Esophagus squamous epithelium (tissue), 5 donors: ENCODE measurements at places on chromosomes 2 and 18.

DNA sequence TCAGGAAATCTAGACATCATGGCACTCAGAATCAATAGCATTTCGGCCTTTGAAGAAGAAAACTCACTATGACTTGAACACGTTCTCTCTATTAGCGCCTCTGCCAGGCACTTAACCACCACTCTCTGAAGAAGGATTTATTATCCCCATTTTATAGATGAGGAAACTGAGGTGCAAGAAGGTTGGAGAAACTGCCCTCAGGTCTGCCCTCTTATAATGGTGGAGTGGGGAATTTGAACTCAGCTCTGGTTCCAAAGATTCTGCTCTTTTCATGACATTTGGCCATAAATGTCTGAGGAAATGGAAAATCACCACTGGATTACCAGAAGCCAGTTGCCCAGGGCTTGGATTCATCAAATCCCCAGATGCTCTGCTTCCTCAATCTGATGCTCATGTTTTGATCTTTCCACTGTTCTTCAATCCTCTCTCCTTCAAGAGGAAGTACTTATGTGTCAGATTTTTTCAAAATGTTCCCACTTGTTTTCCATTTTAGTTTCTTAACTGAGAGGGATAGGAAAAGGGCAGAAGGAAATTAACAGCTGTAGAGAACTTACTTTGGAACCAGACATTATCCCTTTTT lies 68.1 kb downstream of the ANTXR1 start:
- no peak for DNase-seq

- no peak for DNase-seq
Observed at GRCh38 chr2:144830543-144830942, 310.6 kb upstream of the ZEB2 start.

DNA sequence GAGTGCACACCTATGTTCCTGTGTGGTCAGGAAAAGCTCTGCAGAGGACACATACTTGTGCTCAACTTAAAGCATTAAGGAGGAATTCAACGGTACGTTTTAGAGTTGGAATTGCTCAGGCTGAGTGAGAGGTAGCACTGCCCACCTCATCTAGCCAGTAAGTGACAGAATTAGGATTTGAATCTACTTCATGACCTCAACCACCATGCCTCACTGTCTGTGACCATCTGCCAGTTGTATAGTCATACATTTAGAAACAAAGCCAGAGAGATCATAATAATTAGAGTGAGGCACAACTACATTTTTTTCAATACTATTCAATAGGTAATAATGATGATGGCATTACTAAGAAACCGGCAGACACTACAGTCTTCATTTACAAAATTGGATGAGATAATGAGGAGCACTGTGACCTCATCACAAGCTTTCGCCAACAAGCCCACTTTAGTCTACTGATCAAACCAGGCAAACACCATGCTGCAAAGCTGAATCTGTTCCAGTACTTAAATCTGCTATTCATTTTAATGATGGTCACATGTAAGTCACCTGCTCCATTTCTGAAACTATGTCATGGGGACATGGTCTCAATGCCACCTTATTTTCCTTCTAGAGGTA lies 1018.4 kb downstream of the TMEM182 start:
- no peak for DNase-seq

DNA sequence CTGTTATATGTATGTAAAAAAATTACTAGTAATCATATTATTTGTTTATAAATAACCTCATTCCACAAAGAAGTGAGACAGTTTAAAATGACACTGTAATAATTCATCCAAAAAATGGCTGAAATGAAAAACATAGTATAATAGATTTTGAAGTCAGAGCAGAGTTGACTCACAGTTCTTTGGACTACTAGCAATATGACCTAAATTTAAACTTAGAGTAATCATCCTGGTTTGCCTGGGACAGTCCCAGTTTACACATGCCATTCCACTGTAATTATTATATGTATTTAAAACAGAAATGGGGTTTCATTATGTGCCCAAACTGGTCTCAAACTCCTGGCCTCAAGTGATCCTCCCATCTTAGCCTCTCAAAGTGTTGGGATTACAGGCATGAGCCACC lies 48.3 kb downstream of the CCDC88A start:
- no peak for DNase-seq

DNA sequence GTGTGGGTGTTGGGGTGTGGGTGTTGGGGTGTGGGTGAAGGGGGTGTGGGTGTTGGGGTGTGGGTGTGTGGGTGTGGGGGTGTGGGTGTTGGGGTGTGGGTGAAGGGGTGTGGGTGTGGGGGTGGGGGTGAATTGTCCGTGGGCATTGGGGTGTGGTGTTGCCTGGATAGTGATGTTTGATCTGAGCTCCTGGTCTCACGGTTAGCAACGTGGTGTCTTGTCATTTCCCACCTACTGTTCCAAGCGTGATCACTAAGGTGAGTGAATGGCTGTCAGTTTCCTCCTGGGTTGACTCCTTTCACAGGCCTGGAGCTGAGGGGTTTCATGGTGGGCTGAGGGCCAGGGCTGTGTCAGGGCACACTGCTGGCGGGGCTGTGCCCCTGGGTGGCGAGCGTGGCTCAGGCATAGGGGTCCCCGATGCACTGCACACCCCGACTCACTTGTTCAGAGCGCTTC lies 27.2 kb downstream of the RTP5 start:
- DNase-seq = no peak

GRCh38 chr2:10426726-10427617 lies 21.2 kb downstream of the ODC1 start:
- DNase-seq = no peak

DNA sequence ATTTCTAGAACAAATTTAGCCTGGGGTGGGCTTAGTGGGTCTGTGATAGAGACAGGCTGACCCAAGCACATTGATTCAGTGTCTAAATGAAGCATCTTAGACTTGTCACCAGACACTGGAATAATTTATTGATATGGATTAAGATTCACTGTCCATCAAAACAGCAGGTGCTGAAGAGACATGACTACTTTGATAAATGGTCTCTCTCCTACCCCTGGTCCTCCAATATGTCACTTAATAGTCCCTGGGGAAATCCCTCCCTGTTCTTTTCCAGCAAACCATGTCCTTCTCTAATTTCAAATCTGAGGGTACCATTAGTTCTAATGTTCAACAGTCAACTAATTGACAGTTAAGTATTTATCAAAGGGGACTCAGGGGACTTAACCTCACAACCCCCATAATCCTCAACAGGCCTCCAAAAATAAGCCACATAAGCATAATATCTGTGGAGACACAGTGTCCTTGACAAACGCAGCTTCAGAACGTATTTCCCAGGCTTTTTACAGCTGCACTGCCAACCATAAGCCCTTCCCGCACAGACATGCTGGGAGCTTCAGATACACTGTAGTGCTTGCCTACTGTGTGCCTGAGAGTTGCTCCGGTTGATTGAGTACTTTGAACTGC lies 391.0 kb downstream of the THSD7B start:
- no peak for DNase-seq

DNA sequence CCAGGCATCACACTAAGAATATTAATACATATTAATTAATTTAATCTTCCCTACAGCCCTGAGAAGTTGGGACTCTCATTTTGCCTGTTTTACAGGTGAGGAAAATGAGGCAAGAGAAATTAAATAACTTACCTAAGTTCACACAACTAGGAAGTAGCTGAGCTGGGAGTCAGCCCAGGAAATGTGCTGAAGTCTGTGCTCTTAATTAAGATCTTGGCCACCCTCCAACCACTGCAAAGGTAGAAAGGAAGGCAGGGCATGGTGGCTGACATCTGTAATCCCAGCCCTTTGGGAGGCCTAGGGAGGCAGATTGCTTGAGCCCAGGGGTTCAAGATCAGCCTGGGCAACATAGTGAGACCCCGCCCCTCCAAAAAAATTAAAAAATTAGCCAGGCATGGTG lies 12.9 kb upstream of the MGAT4A start:
- DNase-seq = no peak

DNA sequence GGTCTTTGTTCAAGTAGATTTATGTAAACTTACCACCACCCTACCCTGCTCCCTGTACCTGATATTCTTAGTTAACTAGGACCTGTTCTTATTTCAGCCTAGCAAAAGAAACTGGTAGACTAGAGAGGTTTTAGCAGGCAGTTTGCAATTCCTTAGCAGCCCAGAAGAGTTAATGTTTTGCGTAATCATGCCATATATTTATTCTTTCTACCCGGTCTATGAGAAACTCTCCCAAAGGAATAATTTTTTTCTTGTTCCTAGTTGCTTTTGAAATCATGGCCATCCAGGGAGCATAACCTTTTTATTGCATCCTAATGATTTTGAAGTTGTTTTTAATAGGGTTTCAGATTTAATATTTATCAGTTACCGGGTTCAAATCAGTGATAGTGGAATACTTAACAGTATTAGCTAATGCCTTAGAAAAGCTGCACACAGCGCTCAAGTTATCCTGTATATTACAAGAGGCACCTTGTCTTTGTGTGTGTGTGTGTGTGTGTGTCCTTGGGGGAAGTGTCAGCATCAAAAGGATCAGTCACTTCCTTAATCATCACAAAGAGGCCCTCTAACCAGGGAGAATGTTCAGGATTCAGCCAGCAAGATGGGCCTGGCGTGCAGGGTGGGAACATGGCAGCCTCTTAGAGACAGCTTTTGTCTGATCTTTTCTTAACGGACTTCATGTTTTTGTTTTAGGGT lies 52.9 kb downstream of the CABLES1 start:
- DNase-seq = no peak

- DNase-seq = no peak
Observed at GRCh38 chr2:209956271-209956670, 46.2 kb upstream of the RPE start.

DNA sequence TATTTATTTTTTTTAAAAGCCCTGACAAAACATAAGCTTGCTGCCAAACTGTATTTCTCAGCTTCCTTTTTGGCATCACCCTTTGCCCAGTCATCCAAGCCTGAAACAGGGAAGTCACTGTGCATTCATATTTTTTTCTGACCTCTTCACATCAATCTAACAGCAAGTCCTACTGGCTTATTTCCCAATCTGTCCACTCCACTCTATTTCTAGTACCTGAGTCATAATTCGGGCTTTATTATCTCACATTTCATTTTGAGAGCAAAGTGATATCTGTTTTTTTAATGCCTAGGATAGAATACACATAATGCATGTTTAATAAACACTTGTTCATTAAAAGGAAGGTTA lies 5.1 kb downstream of the HNMT start:
- no peak for DNase-seq

DNA sequence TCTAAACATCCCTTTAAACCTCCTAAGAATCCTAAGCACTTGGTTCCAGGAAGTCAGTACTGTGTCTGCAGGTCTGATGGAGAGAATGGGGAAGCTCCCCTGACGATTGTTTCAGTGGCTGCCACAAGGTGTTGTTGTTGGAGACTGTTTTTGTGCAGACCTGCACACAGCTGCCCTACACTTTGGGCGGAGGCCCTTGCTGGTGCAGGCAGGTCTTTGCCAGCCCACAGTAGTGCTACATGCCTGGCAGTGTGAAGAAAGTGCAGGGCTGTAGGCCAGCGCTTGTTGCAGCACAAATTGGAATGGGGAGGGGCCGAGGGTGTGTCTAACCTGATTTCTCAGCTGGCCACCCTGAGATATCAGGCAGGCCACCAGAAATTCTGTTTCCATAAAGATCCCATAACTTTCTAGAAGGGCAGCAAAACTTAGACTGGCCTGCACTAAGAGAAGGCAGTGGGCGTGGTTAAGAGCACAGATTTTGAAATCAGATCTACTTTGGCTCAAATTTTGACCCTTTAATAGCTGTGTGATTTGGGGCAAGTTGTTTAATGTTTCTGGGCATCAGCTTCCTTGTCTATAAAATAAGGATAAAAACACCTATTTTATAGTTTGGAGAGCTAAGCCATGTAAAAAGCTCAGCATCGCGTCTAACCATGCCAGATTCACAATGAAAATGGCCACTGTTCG lies 83.7 kb upstream of the SLC1A4 start:
- DNase-seq = no peak

DNA sequence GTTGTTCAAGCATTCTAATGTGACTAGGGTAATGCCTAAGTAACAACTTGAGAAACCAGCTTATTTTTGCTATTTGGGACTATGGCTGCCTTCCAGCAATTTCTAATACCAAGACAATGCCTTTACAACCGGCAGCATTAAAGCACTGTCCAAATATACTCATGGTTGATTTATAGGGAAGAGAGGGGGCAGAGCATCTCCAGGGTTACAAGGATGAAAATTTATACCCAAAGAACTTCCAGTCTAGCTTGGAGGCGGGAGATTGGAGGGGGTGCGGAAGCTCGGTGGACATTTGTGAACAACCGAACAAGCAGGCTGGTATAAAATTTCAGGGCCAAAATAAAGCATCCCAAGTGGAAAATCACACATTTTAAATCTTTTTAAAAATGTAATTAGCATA lies 294.9 kb upstream of the STON1 start:
- DNase-seq = no peak

GRCh38 chr2:705971-706511 lies 28.8 kb upstream of the TMEM18 start:
- no peak for DNase-seq

- DNase-seq = no peak
Observed at GRCh38 chr18:76496194-76496890, 1.3 kb upstream of the ZNF516 start.

GRCh38 chr2:160286551-160286950 lies 86.5 kb upstream of the ITGB6 start:
- no peak for DNase-seq

DNA sequence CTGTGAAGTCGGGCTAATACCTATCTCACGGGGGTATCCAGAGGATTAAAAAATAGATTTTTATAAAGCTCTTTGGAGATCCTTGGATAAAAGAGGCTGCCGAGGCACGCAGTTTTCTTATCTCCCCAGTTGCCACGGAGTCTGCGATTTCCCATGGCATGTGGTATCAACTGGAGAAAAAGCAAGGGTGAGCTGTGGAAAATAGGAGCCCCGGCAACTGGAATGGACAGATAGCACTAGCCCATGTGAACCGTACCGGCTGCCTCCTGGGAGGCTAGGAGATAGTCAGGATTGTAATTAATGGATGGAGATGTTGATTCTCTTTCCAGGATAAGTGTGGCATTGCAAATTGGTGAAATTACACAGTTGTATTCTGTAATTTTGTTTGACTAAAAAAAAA lies 407.6 kb upstream of the KCNH7 start:
- DNase-seq = no peak

- DNase-seq = no peak
Observed at GRCh38 chr2:8799004-8799403, 38.4 kb downstream of the KIDINS220 start.

GRCh38 chr2:3041246-3041645 lies 336.4 kb downstream of the EIPR1 start:
- no peak for DNase-seq

DNA sequence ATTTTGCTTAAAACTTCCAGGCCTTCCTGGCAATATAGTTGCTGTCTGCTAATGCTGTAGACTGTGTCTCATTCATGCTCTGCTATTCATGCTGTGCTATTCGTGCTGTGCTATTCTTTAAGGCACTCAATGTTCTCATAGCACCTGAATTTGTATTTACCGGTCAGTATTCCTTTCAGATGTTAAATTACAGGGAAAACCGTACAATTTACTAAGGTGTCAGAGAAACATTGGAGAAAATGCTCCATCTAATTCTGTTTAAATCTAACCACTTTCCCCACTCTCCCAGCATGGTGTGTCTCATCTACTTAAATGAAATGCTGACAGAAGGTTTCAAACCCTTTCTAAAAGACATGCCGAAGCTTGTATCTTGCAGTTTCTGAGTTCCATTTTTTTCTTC lies 25.0 kb downstream of the FAM171B start:
- no peak for DNase-seq
